Mammary epithelial cell (primary cell): ENCODE measurements at places on chromosomes 16 and 17. TPM values are rescaled to one million over a fixed set of nuclear protein-coding genes. Genes with fewer than 3 reads are reported as not detected.

- no peak for DNase-seq
These were observed 20.7 kb downstream of the GSG1L start for GRCh38 chr16:28042811-28043210.

DNA sequence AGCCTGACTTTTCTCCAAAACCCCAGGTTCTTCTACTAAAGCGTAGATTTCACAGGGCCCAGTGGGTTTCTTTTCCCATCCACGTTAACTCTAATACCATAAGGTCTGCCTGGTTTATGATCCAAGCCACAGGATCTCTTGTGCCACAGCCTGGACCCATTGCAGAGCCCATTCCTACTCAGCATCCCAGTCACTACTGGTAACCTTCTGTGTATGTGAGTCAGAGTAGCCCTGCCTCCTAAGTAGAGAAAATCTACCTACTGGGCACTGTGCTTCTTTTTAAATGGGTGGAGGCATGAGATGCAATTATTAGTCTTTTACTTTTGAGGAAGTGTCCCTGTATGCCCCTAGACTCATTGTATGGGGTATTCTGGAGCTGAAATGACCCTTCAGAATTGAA lies 13.5 kb downstream of the CCL11 start:
- DNase-seq: no peak

DNA sequence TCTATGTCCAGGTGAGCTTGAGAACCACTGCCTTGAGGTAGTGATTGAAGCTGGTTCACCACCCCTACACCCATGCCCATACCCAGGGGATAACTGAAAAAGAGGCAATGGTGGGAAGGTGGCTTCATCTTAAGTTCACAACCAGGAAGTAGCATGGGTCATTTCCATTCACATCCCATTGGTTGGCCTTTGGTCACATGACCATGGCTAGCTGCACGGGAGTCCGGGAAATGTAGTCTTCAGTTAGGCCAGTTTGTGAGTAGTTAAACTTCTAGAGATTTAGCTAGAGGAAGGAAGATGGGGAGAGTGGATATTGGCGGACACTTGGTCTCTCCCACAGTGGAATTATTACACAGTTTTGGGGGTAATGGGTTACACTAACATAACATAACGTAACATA lies 92.9 kb downstream of the RGS9 start:
- DNase-seq: no peak

The ALDH3A1 gene
- total RNA-seq: 21.8 TPM

The KCNJ12 gene
- not detected in 2 replicates for total RNA-seq
